ENCODE measurements at places on chromosomes 3 and 15.
A peak's percentile ranks its signal among the peaks of the same experiment; 100 is the strongest.

GRCh38 chr15:41899854-41900442 lies 6.1 kb upstream of the SPTBN5 start:
- no peak for DNase-seq

DNA sequence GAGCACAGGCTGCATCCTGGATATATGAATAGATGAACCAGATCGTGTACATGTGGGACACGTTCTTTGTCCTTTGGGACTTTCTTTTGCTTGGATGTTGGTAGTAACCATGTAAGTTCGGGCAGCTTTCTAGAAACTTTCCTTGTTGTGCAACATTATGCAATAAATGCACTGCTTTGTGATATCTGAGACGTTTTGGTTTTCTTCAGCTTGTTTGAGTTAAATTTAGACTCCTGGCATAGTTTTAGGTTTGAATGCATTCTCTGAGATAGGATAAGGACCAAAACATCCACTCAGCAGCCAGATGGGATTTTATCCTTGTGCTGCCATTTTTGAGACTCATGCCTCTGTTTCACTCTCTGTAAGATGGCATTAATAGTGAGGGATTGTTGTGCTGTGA lies 158.9 kb downstream of the IGF1R start:
- DNase-seq: no peak

- no peak for DNase-seq
These were observed 4.7 kb downstream of the GHRL start for GRCh38 chr3:10287936-10288574.

GRCh38 chr3:112127522-112128494 lies 5.2 kb downstream of the GCSAM start:
- no peak for DNase-seq

- DNase-seq: no peak
These were observed 74.9 kb downstream of the TIPARP start for GRCh38 chr3:156749244-156749643.

DNA sequence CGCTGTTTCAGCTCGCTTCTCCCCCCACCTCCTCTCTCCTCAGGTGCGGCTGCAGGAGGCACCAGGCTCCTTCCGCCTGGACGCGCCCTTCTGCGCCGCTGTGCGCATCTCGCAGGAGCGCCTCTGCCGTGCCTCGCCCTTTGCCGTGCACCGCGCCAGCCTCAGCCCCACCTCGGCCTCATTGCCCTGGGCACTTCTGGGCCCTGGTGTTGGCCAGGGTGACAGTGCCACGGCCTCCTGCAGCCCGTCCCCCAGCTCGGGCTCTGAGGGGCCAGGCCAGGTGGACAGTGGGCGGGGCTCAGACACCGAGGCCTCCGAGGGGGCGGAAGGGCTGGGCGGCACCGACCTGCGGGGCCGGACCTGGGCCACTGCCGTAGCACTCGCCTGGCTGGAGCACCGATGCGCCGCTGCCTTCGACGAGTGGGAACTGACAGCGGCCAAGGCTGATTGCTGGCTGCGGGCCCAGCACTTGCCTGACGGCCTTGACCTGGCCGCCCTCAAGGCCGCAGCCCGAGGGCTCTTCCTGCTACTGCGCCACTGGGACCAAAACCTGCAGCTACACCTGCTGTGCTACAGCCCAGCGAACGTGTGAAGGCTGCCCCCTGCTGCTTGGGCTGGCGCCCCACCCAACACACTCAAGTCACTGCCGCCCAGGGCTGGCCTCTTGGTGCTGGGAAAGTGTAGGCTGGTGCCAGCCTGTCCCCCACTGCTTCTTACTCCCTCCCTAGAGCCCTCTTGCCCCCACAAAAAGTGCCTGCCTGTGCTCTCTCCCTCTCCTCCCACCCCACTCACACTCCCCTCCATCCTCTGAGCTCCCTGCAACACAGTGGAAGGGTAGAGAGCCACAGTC lies 7.1 kb downstream of the ALG3 start:
- DNase-seq: no peak

GRCh38 chr15:58182460-58183163 lies 44.4 kb downstream of the AQP9 start:
- peak; percentile 64 for DNase-seq

DNA sequence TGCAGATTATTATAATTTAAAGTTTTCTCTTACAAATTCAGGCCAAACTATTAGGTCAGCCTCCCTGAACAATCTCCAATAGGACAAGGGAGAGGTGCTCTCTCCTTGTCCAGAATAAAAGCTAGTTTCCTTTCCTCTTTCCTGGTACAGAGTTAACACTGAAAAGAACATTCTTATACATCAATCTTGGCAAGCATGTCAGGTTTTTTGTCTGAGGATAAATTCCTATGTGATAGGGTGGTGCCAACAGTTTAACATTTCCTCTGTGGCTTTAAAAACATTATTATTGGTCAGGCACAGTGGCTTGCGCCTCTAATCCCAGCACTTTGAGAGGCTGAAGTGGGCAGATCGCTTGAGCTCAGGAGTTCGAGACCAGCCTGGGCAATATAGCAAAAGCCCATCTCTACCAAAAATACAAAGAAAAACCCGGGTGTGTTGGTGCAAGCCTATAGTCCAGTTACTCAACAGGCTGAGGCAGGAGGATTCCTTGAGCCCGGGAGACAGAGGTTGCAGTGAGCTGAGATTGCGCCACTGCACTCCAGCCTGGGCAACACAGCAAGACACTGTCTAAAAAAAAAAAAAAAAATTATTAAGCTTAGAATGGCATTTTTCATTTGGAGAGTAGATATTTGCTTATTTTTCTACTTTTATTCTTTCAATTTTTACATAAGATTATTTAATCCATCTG lies 13.7 kb upstream of the ULK4 start:
- DNase-seq: no peak

- no peak for DNase-seq
These were observed 880.6 kb downstream of the MCTP2 start for GRCh38 chr15:95111969-95112368.

- DNase-seq: no peak
These were observed 65.7 kb downstream of the MYLK start for GRCh38 chr3:123818324-123818920.

GRCh38 chr3:76912841-76913383 lies 127.0 kb upstream of the ROBO2 start:
- no peak for DNase-seq

- no peak for DNase-seq
These were observed 6.0 kb downstream of the B3GNT5 start for GRCh38 chr3:183259087-183259486.

DNA sequence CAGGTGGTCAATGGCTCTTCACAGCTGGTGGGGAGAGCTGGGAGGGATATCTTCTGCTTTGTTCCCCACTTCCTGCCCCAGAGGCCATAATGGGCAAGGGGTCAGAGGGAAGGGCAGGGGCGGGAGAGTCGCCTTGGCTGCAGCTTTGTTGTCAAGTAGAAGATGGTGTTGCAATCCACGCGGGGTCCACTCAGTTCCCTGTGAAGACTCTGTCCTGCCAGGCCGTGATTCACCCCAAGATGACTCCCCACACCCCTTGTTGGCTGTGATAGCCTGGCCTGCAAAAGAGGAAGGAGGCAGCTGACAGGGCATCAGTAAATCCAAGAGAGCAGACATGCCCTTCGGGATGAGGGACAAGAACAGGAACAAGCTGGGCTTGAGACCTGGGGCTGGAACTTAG lies 6.9 kb downstream of the GALNT15 start:
- DNase-seq: no peak

GRCh38 chr3:43171748-43172147 lies 65.9 kb upstream of the POMGNT2 start:
- DNase-seq: no peak

- DNase-seq: no peak
These were observed 428 bp downstream of the LYSMD4 start for GRCh38 chr15:99732751-99733267.

DNA sequence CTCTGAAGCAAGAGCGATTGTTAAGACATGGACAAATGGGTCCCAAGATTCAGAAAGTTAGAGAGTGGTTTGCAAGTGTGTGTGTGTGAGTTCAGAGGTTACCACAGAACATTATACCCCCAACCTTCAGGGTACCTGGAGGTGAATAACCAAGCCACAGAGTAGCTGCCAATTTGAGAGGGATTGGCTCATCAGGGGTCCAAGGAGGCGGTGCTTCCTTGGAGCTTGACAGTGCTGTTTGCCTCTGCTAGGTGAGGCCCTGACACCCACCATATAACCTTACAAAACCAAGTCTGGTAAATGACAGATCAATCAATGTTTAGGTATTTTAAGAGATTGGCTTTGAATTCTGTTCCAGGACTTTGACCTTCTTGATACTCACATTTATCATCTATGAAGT lies 35.7 kb downstream of the LRTM1 start:
- no peak for DNase-seq

Data from NT2/D1 (cell line).